Neuronal stem cell (in vitro differentiated cells): ENCODE measurements at places on chromosomes 7 and 10.
A peak's percentile ranks its signal among the peaks of the same experiment; 100 is the strongest.

DNA sequence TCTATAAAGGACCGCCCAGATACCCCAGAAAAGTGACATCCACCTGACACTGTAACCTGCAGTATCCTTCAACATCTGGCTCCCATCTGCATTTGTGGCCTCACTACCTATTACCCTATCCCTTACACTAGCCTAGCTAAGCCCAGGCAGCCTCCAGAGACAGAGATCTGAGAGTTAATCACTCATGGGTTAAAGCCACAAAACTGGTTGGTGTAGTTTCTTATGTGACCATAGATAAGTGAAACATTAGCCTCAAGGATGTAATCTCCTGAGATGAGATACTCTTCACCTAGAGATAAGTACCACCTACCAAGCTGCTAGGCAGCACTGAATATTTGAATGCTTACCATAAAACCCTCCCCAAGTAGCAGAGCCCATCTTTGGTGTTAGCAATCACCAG, 35.4 kb downstream of the CTTNBP2 start:
- DNase-seq = no peak

DNA sequence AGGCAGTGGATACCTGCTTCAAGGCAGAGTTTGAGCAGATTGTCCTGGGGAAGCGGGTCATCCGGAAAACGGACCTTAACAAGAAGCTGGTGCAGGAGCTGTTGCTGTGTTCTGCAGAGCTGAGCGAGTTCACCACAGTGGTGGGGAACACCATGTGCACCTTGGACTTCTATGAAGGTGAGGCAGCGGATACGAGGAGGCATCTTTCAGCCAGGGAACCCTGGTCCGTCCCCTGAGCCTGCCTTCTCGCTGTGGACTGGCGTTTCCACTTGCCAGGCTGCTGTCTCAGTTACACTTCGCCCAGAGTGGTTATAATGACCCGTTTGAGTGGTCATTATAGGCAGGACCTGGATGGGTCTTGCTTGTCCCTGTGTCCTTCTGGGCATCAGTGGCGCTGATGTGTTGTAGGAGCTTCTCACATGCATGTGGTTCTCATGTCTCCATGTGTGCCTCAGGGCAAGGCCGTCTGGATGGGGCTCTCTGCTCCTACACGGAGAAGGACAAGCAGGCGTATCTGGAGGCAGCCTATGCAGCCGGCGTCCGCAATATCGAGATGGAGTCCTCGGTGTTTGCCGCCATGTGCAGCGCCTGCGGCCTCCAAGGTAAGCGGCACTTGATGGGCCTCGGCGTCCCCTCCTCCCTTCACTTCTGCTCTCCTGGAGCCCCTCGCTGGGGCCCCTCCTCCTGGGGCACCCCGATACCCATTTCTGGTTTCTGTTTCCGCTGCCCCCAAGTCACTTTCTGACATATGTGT, 18.0 kb downstream of the UPP1 start:
- DNase-seq = no peak

GRCh38 chr10:49115796-49116508, 630 bp upstream of the VSTM4 start:
- no peak for DNase-seq

- DNase-seq = no peak
Observed at GRCh38 chr7:29077854-29078253, 68.5 kb downstream of the CPVL start.

- DNase-seq = no peak
Observed at GRCh38 chr7:90216080-90216674, 4.6 kb downstream of the STEAP2 start.

DNA sequence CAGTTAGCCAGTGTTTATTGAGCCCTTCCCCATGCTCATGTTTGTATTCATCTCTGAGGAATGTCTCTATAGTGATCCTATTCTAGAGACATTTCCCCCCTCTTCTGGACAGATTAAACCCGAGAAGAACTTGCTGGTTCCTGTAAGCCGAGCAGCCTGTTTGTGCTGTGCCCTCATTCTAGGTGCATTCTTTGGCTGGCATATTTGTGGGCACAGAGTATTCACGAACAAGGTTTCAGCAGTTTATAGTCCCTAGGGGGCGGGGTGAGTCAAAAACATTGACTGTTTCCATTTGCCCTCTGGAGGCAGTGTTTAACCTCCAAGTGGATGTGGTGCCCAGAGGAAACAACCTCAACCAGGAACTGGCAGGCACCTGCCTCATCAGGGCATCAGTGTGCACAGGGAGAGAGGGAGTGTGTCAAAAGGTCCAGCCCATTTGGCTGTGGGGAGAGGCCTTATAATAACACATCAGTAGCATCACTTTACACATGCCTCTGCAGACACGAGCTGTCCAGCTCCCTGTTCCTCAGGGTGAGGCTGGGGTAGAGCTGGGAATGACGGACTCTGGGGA, 273.3 kb upstream of the LRGUK start:
- DNase-seq = peak; percentile 26

- DNase-seq = no peak
Observed at GRCh38 chr10:48792687-48793096, 108.0 kb downstream of the WDFY4 start.

DNA sequence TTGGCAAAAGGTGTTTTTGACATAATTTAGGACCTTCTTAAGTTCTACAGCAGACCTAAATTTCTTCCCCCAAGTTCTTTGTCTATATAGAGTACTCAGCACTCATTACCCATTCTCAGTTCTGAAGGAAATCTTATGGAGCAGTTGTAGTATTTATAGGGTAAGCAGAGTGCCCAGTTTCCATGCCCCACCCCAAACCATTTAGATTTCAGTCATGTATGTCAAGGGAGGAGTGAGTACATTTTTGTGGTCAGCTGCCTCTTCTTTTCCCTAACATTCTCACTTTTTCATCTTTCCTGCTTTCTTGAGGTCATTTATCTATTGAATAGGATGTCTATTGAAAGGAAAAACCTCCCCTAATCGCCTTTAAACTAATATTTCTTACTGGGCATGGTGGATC, 83.3 kb downstream of the KAT6B start:
- no peak for DNase-seq

GRCh38 chr7:8015100-8015745, 46.6 kb downstream of the GLCCI1 start:
- no peak for DNase-seq

DNA sequence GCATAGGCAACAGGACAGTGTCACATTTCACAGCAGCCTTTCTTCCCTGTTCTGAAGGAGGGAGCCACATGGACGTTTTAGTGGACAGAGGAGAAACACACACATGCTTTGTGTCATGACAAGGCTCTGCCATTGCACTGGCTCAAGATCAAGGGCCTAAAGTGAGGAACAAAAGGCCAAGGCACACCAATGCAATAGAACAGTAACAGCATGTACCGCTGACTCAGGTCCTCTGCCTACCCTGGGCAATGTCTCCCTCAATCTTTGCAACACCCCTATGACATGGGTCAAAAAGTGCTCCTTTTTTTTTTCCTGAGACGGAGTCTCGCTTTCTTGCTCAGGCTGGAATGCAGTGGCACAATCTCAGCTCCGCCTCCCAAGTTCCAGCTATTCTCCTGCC, 57.8 kb upstream of the SDK1 start:
- DNase-seq = no peak

DNA sequence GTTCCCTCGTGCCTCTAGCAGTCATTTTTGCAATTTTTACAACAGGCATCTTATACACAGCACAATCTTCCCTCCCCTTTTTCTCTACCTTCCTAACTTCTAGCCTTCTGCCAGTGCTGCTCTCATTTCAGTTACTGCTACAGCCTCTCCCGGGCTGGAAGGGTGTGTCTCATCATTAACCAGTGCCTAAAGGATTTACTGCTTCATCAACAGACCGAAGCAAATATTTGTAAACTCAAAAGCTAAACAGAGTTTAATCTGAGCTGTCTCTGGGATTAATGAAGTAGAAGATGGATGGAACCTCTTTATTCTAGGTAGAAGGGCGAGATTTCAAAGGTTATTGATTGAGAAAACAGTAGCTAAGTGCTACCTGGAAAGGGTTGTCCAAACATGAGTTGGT, 94.3 kb downstream of the PRPF18 start:
- no peak for DNase-seq

DNA sequence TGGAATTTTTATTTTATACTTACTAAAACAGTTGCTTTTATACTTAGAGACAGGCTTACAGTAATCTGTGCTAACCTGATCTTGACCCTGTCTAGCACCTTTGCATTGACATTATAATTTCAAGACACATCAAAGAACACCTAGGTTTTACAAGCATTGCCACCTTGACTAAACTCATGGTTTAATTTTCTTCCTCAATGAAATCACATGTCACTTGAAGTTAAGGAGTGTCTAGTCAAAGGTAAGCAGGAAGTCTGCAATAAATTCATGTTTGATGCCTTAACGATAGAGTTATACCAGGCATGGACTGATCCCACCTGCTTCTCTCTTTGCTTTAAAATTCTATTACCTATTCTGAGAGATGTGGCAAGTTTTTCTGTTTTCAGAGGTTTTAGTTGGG, 62.4 kb downstream of the ZNF800 start:
- DNase-seq = no peak

DNA sequence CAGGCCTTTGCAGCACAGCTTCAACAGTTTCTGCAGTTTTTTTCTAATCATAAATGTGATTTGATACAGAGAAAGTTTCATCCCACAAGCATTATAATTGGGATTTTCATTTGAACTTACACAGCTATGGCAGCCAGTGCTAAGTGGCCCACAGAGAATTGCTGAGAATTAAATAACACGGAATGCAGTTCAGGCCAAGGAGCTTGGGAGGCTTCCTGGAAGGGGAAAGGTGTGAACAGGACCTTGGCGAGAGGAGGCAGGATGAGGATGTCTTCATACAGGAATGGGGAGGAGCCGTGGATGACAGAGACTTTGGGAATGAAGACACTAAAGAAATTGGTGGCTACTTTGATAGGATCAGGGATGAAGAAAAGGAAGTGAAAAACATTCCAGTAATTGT, 95.3 kb downstream of the ZNF22 start:
- no peak for DNase-seq

- DNase-seq = no peak
Observed at GRCh38 chr7:106679153-106679931, 18.4 kb upstream of the CCDC71L start.

GRCh38 chr7:133258174-133258573, 5.3 kb downstream of the EXOC4 start:
- no peak for DNase-seq

DNA sequence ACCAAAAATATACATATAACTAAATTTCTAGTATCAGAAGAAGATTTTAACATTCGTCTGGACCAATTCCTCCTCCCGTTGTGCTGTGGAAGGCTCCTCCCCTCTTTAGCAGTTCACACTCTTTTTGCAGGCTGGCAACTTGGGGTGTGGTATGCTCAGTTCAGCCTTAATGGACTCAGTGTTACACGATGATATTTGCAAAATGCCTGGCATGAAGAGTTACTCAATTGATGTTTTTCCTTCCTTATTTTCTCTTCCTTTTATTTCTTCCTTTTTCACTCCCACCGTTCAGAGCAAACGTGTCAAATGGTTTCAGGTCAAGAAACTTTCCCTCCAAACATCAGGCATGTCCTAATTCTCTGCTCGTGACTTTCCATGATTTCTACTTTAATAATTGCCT, 248.3 kb downstream of the PHF14 start:
- DNase-seq = no peak

- no peak for DNase-seq
Observed at GRCh38 chr10:121355161-121355560, 243.1 kb downstream of the FGFR2 start.

- no peak for DNase-seq
Observed at GRCh38 chr10:18647945-18648344, 3.4 kb downstream of the NSUN6 start.

- peak; percentile 75 for DNase-seq
Observed at GRCh38 chr7:28956608-28957063, 1.5 kb downstream of the TRIL start.

GRCh38 chr7:157825325-157825724, 488.5 kb downstream of the DNAJB6 start:
- DNase-seq = no peak

DNA sequence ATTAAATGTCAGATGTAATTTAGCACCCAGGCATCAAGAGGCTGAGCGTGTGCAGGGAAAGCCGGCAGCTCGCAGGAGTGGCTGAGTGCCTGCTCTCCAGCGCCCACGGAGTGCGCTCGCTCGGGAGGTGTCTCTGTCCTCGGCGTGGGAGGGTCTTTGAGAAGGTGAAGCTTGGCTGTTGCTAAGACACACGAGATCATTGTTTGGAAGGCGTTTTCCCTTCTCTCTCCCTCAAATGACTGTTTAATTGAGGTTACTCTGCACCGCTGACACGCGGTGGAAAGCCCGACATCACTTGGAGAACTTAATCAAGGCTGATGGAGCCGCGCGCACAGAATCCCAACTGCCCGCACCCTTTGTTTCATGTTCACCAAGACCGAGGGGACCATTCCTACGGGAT, 414.6 kb downstream of the DNAJB6 start:
- no peak for DNase-seq

DNA sequence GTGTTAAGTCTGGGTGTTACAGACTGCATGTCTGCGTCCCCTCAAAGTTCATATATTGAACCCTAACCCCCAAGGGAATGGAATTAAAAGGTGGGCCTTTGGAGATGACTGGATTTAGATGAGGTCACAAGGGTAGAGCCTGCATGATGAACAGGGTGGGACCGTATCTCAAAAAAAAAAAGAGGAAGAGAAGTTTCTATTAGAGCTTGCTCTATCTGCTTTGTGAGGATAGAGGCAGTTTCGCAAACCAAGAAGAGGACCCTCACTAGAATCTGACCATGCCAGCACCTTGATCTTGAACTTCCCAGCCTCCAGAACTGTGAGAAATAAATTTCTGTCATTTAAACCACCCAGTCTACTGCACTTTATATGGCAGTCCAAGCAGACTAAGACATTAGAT, 1.4 kb downstream of the KIN start:
- no peak for DNase-seq

DNA sequence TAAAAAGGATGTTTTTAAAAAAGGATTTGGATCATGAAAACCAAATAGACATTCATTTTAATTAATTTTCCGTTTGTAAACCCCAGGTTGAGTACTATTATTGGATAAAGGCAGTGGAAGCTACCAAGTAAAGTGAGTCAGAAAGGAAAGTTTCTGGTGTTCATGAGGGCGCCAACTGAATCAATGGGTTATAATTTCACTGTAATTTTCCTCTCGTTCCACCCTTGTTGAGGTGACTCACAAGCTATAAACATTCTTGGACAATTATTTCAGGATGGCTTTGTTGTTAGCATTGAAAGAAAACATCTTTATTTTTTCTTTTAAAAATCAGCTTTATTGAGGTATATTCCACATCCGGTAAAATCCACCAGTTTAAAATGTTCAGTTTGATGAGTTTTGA, 5.1 kb upstream of the FAM133B start:
- no peak for DNase-seq

GRCh38 chr10:120414946-120415345, 42.1 kb upstream of the PLPP4 start:
- no peak for DNase-seq

- no peak for DNase-seq
Observed at GRCh38 chr10:124213899-124214510, 120.6 kb upstream of the CHST15 start.

GRCh38 chr10:60937784-60938654, 6.0 kb downstream of the RHOBTB1 start:
- DNase-seq = no peak

- no peak for DNase-seq
Observed at GRCh38 chr10:129744134-129745111, 219.7 kb downstream of the EBF3 start.

GRCh38 chr10:93062514-93063143, 2.0 kb downstream of the CYP26C1 start:
- DNase-seq = no peak
